ENCODE measurements at places on chromosomes 5 and 9.

- no peaks in the 10 kb centered on the region for H3K27me3 ChIP-seq
- peaks cover 16% of the 10 kb centered on the region for H3K4me1 ChIP-seq
- H3K36me3 ChIP-seq: no peaks in the 10 kb centered on the region
- no peak for DNase-seq
- no peak overlapping the region for H3K4me3 ChIP-seq
These were observed 201.7 kb upstream of the TARS1 start for GRCh38 chr5:33238826-33239695.

DNA sequence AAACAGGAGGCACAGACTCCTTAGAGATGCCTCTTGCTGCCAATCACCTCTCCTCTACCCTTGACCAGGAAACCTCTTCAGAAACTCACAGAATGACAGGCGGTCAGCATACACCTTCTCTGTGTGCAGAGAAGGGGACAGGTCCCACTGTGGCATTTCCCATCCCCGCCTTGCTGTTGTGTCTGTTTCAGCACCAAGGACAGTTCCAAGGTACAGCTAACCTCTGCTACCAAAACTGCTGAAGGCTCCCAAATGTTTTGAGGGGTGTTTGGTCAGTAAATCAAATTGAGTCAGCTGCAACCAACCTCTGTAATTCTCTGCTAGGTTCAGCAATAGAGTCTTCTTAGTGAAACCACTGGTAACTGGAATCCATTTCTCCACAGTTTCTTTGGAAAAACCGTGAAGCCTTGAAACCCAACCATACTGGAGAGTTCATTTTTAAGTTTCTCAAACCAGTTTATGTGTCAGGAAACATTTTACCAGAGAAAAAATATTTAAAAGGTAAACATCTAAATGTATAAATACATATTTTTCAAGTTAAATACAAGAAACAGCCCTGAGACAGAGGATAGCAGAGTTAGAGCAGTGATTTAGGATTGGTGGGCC lies 122.0 kb downstream of the DRD1 start:
- H3K4me3 ChIP-seq: no peak overlapping the region
- H3K27ac ChIP-seq: no peak overlapping the region
- no peaks in the 10 kb centered on the region for H3K4me1 ChIP-seq
- peaks cover 12% of the 10 kb centered on the region for H3K27me3 ChIP-seq

- no peak for DNase-seq
These were observed 41.6 kb upstream of the CD180 start for GRCh38 chr5:67238191-67238590.

DNA sequence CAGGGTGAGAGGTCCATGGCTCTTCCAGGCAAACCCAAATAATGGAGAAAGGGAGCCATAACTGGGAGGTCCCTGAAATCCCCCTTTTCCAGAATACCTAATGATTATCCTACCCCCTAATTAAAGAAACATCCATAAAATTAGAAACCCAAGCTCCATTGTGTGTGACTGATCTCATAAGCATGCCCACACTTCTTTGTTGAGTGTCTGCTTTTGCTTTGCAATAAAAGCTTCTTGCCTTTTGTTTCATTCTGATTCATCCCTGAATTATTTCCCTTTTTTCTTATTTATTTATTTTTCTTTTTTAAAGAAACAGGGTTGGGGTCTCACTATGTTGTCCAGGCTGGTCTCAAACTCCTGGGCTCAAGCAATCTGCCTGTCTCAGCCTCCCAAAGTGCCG lies 33.1 kb downstream of the BTF3 start:
- no peaks in the 10 kb centered on the region for H3K4me1 ChIP-seq
- DNase-seq: no peak
- no peak overlapping the region for H3K4me3 ChIP-seq
- H3K27ac ChIP-seq: no peak overlapping the region
- H3K36me3 ChIP-seq: no peaks in the 10 kb centered on the region

GRCh38 chr9:78365748-78366697 lies 69.1 kb downstream of the PSAT1 start:
- peaks cover 29% of the 10 kb centered on the region for H3K27me3 ChIP-seq
- H3K4me1 ChIP-seq: no peaks in the 10 kb centered on the region
- no peak for DNase-seq
- H3K27ac ChIP-seq: no peak overlapping the region
- no peak overlapping the region for H3K4me3 ChIP-seq

GRCh38 chr9:122056484-122056883 lies 36.6 kb downstream of the TTLL11 start:
- no peak overlapping the region for H3K4me3 ChIP-seq
- H3K27me3 ChIP-seq: no peaks in the 10 kb centered on the region
- no peaks in the 10 kb centered on the region for H3K36me3 ChIP-seq
- DNase-seq: no peak
- peaks cover 15% of the 10 kb centered on the region for H3K4me1 ChIP-seq
- no peak overlapping the region for H3K27ac ChIP-seq

Data from effector memory CD8-positive, alpha-beta T cell (primary cell).